ENCODE measurements at places on chromosomes 11 and 22.

DNA sequence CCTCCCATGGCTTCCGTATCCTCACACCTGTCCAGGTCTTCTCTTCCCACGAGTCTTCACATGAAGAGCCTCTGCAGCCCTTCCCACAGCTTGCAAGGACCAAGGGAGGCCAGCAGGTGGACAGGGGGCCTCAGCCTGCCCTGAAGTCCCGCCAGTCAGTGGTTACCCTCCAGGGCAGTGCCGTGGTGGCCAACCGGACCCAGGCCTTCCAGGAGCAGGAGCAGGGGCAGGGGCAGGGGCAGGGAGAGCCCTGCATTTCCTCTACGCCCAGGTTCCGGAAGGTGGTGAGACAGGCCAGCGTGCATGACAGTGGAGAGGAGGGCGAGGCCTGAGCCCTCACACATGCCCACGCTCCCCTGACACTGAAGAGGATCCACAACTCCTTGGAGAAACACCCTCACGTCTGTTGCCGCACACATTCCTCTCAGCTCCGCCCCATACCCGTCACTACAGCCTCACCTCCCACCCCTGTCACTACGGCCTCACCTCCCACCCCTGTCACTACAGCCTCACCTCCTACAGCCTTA, 8.3 kb downstream of the SSH3 start:
- DNase-seq: no peak

DNA sequence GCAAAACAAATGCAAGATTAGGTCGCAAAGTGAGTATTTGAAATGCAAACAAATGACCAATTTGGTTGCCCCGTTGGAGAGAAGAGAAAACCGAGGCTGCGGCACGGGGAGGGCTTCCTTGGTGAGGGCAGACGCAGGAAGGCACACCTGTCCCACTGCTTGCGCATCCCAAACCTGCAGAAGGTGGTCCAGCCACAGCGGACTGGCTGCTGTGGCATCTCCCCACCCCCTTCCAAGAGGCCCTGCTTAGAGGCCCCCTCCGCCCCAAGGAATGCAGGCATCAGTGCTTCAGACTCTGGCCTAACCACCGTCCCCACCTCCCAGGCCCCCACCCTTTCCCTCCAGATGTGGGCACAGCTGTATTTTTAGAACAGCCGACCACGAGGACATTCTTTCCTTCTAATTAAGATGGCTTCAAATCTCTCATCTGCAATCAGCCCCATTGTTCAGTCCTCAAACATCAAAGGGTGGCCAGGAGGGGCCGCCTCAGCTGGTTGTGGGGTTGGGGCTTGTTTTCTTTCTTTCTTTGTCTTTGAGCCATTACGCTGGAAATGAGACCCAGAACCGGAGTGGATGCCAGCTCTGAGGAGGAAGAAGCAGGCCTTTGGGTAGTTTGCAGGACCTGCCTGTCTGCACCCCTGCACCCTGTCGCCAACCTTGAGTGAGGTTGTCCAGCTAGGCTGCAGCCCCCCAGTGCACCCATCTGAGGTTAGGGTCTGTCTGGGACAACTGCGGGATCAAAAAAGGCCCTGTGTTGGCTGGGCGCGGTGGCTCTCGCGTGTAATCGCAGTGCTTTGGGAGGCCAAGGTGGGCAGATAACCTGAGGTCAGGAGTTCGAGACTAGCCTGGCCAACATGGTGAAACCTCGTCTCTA, 9.4 kb upstream of the DERL3 start:
- no peak for DNase-seq

DNA sequence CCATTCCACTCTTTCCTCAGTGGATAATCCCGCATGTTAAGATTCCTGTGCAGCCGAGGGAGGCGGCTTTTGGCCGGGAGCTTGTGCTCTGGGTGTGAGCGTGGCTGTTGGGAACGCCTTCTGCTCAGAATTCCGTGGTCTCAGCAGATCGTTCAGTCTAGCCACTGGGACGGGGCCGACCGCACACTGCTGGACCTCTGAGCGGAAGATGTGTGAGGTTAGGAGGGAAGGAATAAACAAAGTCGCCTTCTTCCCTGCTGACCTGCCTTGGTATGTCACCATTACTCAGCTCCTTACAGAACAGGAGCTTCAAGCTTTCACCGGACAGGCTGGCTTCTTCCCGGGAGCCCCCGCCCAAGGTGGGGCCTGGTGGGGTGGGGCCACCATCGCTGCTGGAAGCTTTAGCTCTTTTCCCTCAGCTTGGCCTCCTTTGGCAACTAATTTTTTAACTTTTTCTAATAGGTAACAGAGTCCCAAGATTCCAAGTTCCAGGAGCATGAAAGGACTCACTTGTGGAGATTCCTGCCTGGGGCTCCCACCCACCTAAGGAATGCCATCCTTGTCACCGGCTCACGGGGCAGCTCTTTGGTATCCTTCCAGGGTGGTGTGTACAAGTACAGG, 22.5 kb upstream of the SEPTIN5 start:
- DNase-seq: no peak

DNA sequence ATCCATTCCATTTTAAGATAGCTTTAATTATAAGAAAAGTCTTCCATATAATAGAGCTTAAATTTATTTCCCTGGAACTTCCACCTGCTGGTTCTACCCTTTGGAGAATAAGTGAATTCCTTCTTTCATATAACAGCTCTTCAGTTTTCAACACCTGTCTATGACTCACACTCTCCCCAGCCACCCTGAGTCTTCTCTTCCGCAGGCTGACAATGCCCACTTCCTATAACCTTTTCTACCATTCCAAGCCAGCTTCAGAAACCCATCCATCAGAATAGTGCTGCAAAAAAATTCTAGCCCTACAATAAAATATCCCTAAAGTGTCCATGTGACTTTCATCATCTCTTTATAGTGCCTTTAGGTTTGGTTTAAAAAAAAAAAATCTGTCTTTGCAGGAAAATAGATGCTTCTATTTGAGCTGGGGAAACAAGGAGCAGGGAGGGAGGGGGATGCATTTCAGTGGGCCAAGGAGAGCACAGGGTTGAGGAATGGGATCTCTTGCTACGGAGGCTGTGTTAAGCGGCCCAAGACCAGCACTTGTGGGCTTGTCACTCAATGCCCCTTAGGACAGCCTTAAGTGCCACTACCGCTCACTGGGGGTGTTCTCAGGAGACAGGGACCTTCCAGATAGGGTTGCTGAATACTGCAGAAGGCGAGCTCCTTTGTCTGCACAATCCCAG, 178.6 kb downstream of the DSCAML1 start:
- DNase-seq: no peak

DNA sequence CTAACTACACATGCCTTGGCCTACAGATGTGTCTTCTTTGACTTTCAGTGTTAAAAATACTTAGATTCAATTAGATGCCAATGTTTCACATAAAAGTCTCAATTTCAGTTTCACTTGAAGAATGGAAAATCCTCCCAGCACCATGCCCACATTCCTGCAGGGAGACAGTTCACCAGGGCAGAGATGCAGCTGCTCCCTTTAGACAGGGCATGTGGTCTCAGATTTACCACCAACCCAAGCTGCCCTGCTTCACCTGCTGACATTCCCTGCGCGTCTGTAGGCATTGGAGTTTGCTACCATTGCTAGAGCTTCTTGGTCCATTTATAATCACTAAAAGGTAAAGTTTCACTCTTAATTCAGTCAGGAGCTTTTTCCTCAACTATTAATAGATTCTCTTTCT, 113.9 kb downstream of the ARFGAP2 start:
- no peak for DNase-seq

- peak; percentile 82 for DNase-seq
Measured at GRCh38 chr11:73308003-73308960, at the start of gene ARHGEF17. Gene ARHGEF17, plus strand, starts transcription at chr11:73308276. Its CDS starts 363 bp downstream, at chr11:73308639.

- DNase-seq: no peak
Measured at GRCh38 chr22:40641269-40641668, 4.8 kb upstream of the MRTFA start.

Data from GM13976 (cell line).